ENCODE measurements at places on chromosomes 13 and 19.

DNA sequence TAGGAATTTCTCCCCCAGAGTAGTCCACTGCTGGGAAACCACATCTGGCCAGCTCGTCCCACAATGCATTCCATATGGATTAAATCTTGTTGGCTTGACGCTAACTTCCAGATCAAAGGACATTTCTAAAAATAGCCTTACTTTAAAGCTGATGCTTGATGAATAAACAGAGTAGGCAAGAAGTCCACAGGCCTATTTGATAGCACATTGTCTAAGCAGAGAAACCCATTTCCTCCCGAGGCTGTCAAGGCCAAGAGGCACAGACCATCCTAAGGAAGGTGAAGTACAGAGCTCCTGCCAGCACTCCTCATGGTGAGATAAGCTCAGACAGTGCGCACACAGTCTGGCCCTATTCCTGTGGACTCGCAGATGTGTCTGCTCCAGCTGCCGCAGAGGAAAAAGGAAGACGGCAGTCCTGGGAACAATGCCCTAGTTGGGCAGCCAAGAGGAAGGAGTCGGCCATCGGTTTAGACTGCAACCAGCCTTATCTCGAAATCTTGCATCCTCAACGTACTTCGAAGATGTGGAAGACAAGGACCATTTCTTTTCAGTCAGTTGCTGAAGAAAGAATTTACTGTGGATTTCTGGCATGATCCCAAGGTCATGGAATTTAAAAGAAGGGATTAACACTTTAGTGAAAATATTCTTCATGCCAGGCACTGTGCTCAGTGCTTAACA lies 156.8 kb downstream of the RGCC start:
- DNase-seq = no peak

DNA sequence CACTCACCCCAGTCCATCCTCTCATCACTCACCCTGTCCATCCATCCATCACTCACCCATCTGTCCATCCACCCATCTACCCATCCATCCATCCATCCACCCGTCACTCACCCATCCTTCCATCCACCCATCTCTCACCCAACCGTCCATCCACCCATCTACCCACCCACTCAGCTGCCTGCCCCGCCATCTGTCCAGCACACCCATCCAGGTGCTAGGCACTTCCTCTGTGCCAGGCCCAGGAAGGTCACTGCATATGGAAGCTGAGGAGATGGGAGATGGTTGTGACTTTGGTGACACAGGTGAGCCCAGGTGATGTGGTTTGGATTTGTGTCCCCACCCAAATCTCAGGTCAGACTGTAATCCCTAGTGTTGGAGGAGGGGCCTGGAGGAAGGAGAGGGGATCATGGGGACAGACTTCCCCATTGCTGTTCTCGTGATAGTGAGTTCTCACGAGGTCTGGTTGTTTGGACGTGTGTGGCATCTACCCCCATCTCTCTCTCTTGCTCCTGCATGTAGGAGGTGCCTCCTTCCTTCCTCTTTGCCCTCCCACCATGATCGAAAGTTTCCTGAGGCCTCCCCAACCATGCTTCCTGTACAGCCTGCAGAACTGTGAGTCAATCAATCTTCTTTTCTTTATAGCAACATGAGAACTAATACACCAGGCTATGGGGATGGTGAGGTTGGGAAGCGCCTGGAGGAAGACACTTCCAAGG lies 15.9 kb upstream of the C13orf46 start:
- no peak for DNase-seq

- DNase-seq = no peak
Observed at GRCh38 chr13:98919566-98919965, 58.3 kb downstream of the DOCK9 start.

GRCh38 chr19:45492627-45493470 lies 4.0 kb downstream of the RTN2 start:
- no peak for DNase-seq

DNA sequence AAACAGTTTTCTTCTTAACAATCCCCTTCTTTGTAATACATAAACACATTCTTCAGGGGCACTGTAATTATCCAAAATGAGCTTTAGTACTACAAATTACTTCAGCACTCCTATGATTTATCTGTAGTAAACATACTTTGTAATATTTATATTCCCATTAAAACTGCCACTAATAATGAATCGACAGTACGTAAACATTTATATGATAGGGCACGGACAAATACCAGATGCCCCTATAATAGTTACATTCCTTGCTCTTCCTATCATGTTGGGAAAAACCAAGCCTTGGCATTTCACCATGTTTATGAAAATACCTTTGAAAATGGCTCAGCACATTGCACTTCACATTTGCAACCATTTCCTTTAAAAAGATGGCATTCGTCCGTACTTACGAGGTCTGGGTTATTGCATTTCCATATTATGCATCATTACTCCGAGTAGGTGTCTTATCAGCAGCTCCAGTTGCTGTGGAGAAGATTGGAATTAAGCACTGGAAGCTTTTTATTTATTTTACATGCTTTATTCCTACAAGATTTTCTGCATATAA lies 1043.4 kb downstream of the DIAPH3 start:
- no peak for DNase-seq

DNA sequence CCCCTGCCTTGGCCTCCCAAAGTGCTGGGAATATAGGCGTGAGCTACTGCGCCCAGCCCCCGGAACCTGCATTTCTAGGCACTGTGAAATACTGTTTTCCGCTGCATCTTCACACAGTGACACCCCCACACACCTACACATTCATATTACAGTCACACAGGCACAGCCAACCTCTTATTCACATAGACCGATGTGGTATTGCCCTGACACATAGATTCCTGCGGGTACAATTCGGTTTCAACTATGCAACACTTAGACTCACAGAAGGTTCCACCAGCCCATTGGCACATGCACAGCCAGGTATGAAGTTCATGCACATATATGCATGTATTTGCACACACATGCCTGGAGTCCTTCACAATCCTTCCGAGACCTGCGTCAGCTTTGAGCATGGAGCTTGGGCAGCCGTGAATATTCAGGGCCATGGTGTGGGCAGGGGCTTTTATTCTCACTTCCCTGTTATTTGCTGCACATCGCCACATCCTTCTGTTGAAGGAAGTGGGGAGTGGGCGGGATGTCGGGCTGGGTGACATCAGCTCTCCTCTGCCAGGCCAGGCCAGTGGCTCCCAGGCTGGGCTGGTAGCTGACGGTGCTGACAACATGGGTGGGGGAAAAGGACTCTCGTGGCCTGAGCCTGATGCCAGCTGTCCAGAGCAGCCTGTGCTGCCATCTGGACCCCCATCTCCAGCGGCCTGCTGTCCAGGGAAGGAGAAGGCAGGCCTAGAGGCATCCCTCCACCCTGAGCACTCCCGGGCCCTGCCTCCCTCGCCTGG lies 5.4 kb upstream of the CDC37 start:
- no peak for DNase-seq

GRCh38 chr13:53013113-53013512 lies 15.5 kb upstream of the OLFM4 start:
- DNase-seq = no peak

DNA sequence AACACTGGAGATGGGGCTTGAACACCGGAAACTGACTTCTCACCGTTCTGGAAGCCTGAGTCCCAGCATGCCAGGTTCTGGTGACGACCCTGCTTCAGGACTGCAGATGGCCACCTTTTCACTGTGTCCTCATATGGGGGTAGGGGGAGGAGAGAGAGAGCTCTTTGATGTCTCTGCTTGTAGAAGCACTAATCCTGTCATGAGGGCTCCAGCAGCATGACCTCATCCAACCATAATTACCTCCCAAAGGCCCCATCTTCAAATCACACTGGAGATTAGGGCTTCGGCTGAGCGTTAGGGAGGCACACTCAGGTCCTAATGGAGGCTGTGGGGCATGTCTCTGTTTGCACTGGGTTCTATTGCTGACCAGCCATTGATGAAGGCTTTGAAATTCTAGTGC lies 255.3 kb downstream of the TEX29 start:
- no peak for DNase-seq

DNA sequence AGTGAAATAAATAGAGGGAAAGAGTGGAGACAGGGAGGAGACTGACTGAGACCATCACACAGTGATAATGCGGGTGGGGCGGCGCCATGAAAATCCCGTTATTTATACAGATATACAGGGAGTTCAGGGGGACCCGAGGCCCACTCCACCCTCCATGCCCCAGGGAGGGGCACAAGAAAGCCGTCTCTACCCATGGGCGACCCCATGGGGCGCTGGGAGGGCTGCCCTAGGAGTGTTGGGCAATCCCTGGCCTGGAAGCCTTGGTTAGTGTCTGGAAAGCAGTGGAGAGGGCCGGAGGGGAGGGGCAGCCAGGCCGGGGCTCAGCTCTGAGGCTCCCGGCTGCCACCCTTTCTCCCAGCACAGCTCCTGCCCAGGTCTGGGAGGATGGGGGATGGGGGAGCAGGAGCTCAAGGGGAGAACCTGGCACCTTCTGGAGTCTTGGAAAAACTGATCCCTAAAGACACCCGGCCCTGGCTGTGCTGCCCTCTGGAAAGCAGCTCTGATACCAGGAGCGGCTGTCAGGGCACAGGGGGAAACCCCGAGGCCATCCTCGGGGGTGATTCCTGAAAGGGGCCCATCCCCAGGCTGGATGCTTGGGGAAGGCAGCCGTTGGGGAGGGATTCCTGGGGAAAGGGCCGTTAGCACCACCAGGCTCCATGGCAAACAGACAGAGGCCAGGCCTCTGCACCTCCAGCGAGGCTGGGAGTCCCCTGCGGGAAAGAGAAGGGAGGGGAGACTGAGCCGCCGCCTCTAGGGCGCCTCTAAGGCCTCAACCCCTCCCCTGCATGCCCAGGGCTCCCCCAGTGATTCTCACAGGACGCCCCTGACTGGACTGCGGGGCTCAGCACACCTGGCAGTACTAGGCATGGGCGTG lies 3.0 kb upstream of the PRKD2 start:
- no peak for DNase-seq

- DNase-seq = no peak
Observed at GRCh38 chr13:43293008-43293407, 269.6 kb downstream of the DNAJC15 start.

DNA sequence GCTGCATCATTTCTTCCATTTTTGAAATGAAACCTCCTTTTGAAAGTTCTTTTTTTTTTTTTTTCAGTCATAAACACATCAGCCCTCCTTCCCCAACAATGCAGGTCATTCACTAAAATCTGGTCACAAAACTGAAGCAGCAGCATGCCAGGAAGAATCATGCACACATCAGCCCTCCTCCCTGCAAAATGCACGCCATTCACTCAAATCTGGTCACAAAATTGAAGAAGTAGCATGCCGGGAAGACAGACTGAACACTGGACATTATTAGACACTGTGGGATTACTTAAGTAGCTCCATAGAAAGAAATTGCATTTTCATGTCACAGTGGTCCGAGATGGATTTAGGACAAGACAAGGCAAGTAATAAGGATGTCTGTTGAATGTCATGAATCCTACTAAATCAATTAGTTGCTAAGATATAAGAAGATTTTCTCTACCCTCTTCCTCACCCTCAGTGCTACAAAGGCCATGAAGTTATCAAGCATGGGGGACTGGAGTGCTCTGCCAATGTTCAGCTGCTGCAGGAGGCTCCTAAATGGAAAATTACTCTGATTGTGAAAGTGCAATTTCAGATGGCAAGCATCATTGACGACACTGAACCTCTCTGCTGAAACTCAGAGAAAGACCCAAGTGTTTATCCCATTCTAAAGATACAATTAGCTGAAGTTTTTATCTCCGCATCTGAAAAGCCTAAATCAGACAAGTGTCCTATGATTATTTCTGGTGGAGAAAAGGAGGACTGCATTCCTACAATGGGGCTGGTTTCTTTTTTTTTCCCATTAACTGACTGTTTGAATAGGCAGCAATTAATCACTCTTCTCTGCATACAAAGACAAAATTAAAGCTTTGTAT lies 913.2 kb downstream of the DIAPH3 start:
- DNase-seq = no peak

DNA sequence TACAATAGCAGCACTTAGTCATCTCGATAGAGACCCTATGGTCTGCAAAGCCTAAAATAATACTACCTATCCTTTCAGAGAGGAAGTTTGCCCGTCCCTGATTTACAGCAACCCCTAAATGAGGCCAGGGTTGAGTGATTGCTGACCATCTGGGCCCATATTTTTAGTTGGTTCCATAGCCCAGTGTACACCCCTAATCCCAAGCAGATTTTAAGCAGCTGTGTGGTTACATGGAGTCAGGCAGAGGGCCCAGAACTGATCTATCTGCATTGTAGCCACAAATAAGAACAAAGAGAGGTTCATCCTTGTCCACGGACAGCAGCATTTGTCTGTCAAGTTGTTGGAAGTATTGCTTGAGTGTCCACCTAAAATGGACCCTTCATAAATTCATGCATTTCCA lies 148.2 kb downstream of the DCT start:
- no peak for DNase-seq

GRCh38 chr19:48627201-48627864 lies 8.0 kb downstream of the SPHK2 start:
- no peak for DNase-seq

- no peak for DNase-seq
Observed at GRCh38 chr13:112330479-112331381, 45.4 kb upstream of the SPACA7 start.

- no peak for DNase-seq
Observed at GRCh38 chr13:47420568-47420967, 523.7 kb upstream of the HTR2A start.

DNA sequence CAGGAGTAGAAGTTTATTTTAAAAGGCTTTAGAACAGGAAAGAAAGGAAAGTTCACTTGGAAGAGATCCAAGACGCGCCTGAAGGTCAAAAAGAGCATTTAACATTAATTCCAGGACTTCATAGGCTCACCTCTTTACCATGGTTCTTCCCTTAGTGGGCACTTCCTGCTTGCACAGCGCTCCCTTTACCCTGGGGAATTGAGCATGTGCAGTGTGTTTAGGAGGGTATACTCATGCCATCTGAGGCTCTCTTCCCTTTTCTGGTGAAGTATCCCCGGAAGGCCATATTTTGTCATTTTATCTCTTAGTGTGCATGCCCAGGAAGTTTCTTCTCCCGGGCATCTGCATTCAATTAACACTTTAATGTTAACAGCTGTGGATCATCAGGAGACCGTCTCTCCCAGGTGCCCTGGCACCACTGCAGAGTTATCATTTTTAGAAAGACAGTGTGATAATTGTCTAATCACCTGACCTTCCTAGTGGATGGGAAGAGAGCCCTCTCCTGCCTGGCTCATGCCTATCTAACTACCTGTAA lies 66.1 kb upstream of the ABCC4 start:
- no peak for DNase-seq

- no peak for DNase-seq
Observed at GRCh38 chr19:7512400-7512851, 3.5 kb upstream of the ZNF358 start.

Measured in NCI-H2081 treated with DMSO at 0.1 percent for 48 hours (cell line).